ELF-1 (cell line): ENCODE measurements at places on chromosomes 2 and 18.

- no peak for DNase-seq
Observed at GRCh38 chr2:105261061-105261460, 19.5 kb downstream of the GPR45 start.

- no peak for DNase-seq
Observed at GRCh38 chr18:24003903-24004640, 10.5 kb upstream of the TTC39C start.

DNA sequence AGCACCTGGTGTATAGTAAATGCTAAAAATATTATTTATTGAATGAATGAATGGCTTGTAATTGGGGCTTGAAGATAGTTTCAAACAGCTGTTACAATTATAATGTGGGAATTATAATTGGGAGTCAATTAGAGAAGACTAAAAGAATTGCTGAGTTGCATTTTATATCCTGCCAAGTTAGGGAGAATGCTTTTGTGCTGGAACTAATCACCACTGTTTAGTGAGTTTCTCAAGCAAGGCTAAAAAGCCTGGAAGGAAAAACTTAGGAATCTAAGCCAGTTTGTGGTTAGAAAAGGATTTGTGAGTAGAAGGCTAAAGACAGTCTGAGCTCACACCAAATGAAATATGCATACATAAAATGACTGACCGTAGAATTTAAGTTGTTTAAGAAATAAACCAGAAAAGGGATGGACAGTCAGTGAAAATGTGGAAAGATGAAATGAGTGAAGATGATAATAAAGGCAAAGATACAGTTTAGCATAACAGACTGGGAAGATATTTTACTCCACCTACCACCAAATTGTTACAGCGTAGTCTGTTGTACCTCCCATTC lies 647.7 kb upstream of the FSHR start:
- no peak for DNase-seq

- no peak for DNase-seq
Observed at GRCh38 chr2:219719521-219719920, 92.1 kb downstream of the SLC4A3 start.

DNA sequence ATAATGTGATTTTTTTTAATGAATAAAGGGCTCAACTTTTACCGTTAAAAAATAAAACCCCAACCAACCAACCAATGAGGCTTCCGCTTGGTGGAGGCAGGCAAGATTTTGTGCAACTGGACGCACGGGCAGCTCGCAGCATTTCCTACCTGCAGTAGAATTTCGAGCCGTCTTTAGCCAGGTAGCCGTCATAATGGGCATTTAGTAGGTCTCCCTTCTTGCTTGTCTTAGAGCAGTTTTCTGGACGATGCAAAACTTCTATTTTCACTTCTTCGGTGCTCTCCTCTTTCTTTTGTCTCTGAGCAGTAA lies 316 bp downstream of the FKBP7 start:
- no peak for DNase-seq
